ENCODE measurements at places on chromosomes 2 and 18.

DNA sequence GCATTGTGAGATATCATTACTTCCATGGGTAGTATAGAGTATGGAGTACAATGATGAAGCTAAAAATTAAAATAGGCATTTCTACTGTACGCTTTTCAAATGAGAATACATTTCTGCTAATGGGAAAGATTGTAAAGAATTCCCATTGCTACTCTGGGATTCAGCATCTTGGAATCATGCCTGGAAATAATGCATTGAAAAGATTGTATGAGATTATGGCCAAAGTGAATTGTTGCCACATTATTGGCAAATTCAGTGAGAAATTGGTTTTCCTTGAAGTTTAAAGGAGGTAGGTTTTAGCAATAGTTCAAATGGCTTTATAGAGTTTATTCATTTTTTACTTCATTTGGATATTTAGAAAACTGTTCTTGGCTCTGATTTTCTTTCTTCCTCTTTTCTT lies 157.9 kb downstream of the GULP1 start:
- DNase-seq, result no peak

DNA sequence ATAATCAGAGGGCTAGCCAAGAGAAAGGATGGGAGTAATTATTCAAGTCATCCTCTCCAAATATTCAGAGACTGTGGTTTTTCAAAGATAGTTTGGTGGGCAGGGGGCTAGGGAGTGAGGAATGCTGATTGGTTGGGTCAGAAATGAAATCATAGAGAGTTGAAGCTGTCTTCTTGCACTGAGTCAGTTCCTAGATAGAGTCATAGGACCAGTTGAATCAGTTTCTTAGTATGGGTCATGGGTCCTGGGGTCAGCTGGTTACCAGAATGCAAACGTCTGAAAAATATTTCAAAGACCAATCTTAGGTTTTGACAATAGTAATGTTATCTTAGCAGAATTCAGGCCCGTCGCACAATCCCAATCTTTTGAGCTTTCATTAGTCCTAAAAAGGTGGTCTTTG lies 171.4 kb upstream of the SPATS2L start:
- no peak for DNase-seq

GRCh38 chr2:65261676-65262075 lies 34.0 kb downstream of the ACTR2 start:
- DNase-seq, result no peak

- no peak for DNase-seq
Measured at GRCh38 chr2:144490017-144490416, 29.9 kb downstream of the ZEB2 start.

DNA sequence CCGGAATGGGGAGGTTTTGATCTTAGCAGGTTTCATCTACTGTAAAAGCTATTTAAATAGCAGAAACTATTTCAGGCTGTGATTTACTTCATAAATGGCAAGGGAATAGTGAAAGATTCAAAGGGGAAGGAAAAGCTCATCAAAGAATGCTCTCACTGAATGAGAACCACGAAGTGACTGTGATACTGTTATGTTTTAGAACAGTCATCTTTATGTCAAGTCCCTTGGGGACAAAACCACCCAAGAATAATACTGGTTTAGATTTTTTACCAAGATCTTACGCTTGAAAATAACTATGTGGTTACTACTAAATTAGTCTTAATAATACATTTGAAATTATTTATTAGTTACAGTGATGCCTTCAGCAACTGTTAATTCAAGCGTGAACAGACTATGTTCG lies 28.1 kb downstream of the FARSB start:
- no peak for DNase-seq

GRCh38 chr2:203732092-203732952 lies 25.9 kb downstream of the CD28 start:
- no peak for DNase-seq

GRCh38 chr2:166651080-166651675 lies 157.1 kb upstream of the SCN7A start:
- DNase-seq, result no peak

DNA sequence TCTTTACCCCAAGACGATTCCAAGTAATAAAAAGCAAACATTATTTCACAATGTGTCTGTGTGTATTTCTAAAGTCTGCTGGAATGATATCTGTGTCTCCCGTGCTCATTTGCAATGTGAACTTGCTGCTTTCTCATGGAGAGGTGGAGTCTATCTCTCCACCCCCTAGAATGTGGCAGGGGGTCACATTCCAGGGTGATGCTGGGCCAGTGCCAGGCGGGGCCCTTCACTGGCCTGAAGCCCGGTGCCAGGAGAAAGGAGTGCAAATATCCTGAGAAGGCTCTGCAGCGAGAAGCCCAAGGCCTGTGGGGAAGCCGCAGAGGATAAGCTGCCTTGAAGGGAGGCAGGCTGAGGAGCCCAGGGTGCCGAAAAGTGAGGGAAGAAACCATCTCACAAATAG lies 26.8 kb upstream of the LDLRAD4 start:
- no peak for DNase-seq

GRCh38 chr2:25887624-25888242 lies 9.4 kb upstream of the ASXL2 start:
- DNase-seq, result no peak

- DNase-seq, result no peak
Measured at GRCh38 chr2:53130441-53130943, 637.1 kb upstream of the CHAC2 start.

DNA sequence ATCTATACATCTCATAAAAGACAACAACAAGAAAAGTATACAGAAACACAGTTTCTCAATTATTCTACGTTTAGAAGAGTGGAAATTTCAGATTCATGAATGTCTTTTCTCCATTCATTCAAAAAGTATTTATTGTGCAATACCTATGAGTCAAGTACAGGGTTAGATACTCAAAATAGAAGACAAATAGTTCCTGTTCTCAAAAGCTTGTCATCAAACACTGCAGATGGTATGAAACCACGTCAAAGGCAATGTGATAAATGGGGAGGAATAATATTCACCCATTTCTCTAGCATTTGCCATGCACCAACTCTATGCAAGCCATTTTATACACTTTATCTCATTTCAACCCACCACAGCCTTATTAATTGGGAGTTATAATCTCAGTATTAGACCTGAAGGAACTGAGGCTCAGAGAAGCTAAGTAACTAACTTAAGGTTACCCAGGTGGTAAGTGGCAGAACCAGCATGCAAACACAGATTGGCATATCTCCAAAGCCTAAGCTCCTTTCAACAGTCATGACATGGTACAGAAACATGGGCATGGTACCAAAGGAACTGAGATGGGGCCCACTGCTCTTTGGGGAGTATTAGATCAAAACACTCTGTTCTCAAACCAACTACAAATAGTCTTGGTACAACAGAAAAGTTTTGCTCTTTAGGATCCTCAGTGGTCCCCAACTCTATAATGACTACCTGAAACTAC lies 67.2 kb upstream of the NPAS2 start:
- no peak for DNase-seq

DNA sequence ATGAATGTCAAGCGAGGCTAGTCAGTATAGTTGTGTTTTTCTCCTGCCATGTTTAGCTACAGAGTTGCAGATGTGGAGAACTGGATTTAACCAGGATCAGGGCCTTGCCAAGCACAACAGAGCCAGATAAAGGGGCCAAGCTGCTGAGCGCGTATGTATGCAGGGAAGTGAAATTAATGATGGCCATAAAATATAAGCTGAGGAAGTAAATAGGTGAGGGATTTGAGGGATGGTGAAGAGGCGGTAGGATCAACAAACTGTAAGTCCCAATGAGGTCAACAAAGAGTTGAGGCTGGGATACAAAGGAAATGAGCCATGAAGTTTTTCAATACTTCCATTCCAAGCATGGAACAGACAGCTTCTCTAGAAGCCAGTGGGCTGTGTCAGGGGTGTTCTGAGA lies 10.6 kb downstream of the LRP2 start:
- no peak for DNase-seq

GRCh38 chr2:45307147-45307546 lies 297.9 kb upstream of the SIX2 start:
- no peak for DNase-seq

- no peak for DNase-seq
Measured at GRCh38 chr2:138107288-138107687, 143.0 kb downstream of the HNMT start.

- no peak for DNase-seq
Measured at GRCh38 chr2:226398580-226398979, 401.0 kb downstream of the IRS1 start.

DNA sequence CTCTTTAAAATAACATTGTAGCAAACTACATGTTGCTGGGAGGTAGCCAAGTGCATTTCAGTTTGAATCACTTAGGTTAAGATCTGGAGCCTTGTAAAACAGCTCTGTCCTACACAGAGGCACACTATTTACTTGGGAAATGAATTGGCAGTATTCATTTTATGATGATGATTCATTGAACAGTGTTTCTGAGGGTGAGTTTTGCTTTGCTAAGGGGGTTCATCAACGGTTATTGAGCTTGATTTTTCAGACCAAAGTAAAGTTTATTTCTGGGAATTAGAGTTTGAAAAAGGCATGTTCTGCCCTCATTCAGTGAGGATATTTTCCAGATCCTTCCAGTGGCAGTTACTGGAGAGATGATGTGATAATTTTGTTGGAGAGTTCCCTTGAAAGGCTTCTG lies 55.6 kb downstream of the CCDC85A start:
- no peak for DNase-seq

DNA sequence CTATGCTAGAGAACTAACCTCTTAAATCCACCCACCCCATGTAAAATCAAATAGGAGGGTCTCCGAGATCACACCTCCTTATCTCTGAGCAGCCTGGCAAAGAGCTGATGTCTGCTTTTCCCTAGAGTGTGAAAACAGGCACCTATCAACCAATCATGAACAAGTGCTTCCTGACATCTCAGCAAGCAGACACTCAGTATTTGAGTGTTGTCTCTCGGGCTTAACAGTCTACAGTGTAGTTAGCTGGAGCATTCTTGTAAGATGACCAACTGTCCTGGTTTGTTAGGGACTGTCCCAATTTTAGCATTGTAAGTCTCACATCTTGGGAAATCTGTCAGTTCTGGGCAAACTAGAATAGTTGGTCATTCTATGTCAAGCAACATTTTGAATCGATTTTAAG lies 26.4 kb downstream of the MARCHF4 start:
- no peak for DNase-seq

DNA sequence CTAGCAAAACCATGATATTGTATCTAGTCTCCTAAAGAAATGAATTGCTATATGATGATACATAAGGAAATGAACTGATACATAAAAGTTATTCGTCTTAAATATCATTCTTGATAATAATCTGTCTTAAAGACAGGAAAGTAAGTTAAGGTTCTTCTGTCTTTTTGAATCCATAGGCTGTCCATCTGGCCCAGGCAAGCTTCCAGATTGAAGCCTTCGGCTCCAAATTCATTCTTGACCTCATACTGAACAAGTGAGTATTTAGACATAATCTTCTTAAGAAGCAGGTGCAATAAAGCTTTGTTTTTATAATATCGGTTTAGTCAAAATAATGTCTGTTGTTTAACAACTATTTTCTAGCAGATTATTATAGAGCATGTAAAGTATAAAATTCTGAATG lies 37.7 kb downstream of the ADAM23 start:
- no peak for DNase-seq

- DNase-seq, result no peak
Measured at GRCh38 chr2:217775920-217776503, 226.8 kb downstream of the TNS1 start.

- DNase-seq, result no peak
Measured at GRCh38 chr2:44730593-44730992, 210.9 kb upstream of the SIX3 start.

Data from activated naive CD8-positive, alpha-beta T cell treated with anti-CD3 and anti-CD28 coated beads, Interleukin-2, amount 50 U/mL, for 16 hours (primary cell).